Bronchial epithelial cell (primary cell): ENCODE measurements at places on chromosomes 16 and 17.

- no peak for DNase-seq
Observed at GRCh38 chr17:48211011-48211410, 103.4 kb downstream of the SNX11 start.

DNA sequence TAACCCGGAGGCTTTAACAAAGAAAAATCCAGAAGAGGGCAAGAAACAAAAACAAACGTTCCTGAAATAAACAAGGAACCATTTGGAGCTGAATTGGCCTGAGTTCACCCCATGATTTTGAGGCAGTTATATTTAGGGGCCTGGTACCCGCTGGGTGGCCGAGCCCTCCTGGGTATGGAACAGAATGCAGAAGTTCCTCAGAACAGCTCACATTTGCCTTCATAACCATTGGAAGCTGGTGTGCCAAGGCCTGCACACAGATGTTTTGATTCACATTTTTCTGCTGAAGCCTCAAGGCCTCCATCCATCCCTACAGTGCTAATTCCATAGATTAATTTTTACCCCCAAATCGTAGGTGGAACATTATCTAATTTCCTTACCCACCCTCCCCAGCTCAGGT lies 3.3 kb upstream of the ZFHX3 start:
- no peak for DNase-seq

GRCh38 chr16:83098536-83098935 lies 471.8 kb downstream of the CDH13 start:
- no peak for DNase-seq

- DNase-seq: peak; percentile 8
Observed at GRCh38 chr17:19996502-19996901, 12.7 kb upstream of the SPECC1 start.

- no peak for DNase-seq
Observed at GRCh38 chr16:12903407-12904328, 2.3 kb downstream of the SHISA9 start.

DNA sequence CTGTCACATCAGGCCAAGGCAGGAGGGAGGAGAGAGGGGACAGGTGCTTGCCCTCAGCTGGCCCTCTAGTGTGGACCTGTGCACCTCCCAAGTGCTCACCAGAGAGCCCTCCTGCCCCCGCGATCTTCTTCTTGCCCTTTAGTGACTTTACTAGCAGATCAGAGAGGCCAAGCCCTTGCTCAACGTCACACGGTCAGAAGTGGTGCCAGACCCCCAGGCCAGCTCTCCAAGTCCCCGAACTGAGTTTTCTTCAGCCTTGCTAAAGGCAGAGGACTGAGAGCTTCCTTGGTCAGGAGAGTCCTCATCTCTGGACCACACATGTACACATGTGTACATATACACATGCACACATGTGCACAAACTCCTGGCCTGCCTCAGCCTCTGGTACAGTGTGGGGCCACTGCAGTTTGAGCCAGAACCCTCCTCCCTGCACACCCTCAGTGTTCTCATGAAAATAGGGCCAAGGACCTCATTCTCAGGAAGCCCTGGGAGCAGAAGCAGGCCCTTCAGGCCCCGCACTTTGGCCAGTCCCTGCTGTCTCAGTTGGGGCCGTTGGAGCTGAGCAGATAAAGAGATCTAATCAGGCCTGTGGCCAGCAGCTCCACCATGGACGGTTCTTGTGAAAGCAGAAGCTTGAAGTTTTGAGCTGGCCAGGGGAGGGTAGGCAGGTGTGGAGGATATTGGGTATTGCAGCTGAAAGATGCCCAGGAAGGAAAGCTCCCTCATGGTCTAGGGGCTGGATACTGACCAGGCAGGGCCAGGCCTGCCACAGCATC lies 7.4 kb upstream of the EPX start:
- DNase-seq: no peak

DNA sequence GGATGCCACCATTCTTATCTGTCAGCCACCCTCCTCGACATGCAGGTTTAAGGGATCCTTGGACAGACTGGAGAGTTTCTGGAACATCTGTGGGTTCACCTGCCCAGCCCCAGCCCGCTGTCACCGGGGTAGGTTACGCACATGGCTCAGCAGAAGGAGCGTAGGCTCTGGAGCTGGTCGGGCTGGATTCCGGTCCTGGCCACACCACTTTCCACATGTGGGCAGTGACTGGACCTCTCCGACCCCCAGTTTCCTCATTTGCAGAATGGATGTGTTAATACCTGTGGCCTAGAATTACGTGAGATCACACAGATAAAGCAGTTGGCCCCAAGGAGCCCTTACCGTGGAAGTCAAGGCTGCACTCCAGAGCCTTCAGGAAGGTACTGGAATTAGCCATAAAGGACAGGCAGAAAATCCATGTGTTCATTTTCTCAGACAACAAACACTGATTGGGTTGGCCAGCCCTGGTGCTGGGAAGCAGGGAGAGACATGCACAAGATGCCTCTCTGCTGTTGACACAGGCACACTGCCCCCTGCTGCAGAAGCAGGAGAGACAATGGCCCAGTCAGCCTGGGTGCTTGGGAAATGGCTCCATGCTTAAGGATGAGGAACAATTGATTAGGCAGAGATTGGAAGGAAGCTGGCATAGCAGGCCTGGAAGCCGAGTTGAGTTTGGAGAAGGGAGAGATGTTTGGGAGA lies 58.8 kb downstream of the SF3B3 start:
- no peak for DNase-seq

DNA sequence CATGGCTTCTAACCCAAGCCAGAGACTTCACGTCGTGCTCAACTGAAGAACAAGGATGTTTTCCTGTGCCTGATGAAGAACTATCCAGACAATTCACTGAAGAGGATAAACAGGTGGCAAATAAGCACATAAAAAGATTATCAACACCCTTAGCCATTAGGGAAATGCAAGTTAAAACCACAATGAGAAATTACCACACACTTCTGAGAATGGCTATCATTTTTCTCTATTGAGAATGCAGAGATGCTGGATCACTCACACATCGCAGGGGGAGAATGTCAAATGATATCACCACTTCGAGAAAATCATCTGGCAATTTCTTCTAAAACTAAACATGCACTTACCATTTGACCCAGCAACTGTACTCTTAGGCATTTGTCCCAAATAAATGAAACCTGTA lies 162.8 kb downstream of the IRX3 start:
- DNase-seq: no peak

- peak; percentile 13 for DNase-seq
Observed at GRCh38 chr16:16158741-16159374, 64.4 kb downstream of the ABCC6 start.

- no peak for DNase-seq
Observed at GRCh38 chr17:76702076-76702475, 8.7 kb downstream of the MXRA7 start.

- no peak for DNase-seq
Observed at GRCh38 chr17:40547785-40548478, 17.3 kb downstream of the CCR7 start.

DNA sequence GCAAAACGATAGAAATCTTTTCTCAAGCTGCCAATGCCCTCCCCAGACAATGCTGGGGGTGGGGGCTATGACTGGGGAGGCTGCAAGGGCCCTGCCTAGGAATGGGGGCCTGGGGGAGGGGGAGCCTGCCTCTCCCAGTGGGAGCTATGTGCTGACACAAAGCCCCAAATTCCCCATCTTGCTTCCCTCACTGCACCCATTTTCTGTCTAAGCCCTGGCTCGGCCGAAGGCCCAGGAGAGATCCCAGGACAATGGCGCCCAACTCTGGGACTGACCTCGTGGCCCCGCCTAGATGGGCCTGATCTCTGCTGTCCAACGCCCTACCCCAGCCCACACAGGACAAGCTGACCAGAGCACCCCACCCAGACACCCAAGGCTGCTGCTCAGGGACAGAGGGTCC lies 11.1 kb upstream of the KCNJ12 start:
- no peak for DNase-seq

DNA sequence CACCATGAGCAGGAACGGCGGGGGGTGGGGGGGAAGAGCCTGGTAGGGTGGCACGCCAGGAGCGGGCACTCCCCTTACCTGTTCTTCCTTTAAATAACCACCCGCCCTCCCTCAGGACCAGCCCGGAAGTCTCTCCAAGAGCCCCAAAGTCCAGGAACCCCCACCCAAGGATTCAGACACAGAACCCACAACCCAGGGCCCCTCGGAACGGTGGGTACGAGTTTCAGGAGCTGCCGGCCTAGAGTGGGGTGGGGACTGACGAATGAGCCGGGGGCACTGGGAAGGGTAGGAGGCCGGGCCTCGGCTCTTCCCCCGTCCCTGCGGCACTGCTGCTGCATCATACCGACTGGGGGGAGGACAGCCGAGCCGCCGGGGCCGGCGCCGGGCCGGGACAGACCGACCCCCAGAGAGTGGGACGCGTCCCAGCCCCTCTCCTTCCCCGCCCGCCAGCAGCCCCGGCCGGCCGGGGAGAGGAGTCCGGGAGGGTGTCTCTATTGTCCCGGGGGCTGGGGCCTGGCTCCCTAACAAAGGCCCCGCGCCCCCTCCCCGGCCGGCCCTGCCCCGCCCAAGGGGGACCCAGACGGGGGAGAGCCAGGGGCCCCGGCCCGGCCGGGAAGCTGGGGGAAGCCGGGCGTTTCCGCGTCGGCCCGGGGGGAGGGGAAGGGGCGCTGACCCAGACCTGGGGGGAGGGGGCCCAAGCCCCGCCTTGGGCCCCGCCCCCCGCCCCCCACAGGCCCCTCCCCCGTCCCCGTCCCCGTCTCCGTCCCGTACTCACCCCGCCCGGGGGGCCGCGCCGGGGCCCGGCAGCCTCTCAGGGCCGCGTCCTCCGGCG lies 747 bp downstream of the ATXN7L3 start:
- peak; percentile 29 for DNase-seq

DNA sequence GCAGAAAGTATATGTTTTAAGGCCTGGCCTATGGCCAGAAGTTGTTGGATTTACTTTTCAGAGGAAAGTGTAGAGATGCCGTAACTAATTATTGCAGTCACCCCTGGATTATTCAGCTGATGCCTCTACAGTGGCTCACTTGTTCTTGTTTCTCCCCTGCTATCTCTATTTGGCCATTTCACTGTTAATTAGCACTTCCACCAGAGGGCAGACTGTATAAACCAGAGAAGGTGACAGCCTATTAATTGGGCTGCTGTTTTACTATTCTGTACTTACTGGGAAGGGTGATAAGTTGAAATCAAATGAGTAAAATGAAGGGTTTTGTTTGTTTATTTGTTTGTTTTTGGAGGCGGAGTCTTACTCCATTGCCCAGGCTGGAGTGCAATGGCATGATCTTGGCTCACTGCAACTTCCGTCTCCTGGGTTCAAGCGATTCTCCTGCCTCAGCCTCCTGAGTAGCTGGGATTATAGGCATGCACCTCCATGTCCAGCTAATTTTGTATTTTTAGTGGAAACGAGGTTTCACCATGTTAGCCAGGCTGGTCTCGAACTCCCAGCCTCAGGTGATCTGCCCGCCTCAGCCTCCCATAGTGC lies 66.0 kb downstream of the CDK12 start:
- DNase-seq: peak; percentile 38

- DNase-seq: no peak
Observed at GRCh38 chr17:9982159-9982558, 77.1 kb upstream of the RCVRN start.

DNA sequence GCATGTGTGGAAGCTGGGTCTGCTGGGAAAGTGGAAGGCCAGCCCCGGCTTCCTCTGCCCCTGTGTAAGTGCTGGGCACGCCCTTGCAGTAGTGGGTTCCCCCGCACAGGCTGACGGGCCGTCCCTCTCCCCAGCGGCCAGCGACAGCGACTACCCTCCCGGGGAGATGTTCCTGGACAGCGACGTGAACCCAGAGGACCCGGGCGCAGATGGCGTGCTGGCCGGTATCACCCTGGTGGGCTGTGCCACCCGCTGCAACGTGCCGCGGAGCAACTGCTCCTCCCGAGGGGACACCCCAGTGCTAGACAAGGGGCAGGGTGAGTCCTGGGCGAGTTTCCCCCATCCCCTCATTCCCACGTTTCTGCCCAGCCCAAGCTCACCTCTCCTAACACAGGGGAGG lies 5.5 kb downstream of the NME3 start:
- DNase-seq: no peak

GRCh38 chr17:20121359-20122253 lies 112.4 kb downstream of the SPECC1 start:
- peak; percentile 55 for DNase-seq

GRCh38 chr17:4913994-4914393 lies 11.1 kb upstream of the CHRNE start:
- no peak for DNase-seq

- DNase-seq: no peak
Observed at GRCh38 chr16:65098916-65099315, 22.9 kb downstream of the CDH11 start.

- no peak for DNase-seq
Observed at GRCh38 chr17:8522577-8522976, 86.9 kb downstream of the NDEL1 start.

GRCh38 chr16:49744244-49745220 lies 111.4 kb downstream of the ZNF423 start:
- DNase-seq: no peak

DNA sequence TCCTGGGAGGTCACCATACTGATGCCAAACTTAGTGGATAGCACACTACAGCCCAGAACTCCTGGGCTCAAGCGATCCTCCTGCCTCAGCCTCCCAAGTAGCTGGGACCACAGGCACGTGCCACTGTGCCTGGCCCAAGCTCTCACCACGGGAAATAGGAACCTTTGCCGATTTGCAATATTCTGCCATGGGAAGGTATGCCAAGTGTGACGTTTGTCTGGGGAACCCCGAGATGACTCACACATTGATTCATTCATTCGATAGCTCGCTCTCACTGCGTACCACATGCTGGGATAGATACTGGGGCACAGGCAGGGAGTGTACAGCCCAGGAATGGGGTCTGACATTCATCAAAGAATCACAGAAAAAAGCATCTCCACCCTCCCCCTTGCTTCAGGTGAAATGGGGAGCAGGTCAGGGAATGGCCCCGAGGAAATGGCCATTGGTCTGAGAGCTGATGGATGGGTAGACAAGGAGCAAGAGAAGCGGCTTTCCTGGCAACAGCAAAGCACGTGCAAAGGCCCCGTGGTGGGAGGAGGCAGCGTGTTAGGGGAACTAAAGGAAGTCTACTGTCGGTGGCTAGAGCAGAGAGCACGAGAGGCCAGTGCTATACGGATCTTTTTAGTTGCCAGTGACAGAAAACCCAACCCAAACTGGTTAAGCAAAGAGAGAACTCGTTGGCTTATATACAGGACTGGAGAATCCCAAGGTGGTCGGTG lies 44.1 kb downstream of the DNAH17 start:
- DNase-seq: peak; percentile 94

GRCh38 chr17:76331083-76331482 lies 22.6 kb downstream of the PRPSAP1 start:
- no peak for DNase-seq

DNA sequence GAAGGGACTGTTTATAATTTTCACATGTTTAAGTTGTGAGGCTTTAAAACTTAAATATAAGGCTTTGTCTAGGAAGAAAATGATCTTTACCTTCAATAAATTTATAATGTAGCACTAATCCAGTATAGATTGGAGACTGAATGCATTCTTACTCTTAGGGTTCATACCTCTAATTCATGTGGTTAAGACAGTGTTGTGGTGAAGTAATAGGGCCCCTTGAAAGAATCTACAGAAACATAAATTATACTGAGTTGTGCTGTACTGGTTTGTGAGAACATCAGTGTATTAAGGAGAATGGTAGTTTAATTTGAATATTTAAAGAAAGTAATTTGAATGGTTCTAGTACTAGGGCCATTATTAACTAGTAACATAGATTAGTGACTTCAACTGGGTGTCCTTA lies 13.7 kb downstream of the HAPSTR1 start:
- no peak for DNase-seq

GRCh38 chr16:66444049-66444481 lies 17.0 kb downstream of the BEAN1 start:
- DNase-seq: no peak

GRCh38 chr16:27847030-27847550 lies 216.4 kb downstream of the GSG1L start:
- DNase-seq: peak; percentile 2

- peak; percentile 35 for DNase-seq
Observed at GRCh38 chr17:39949028-39949427, 13.8 kb upstream of the GSDMA start.
